ENCODE measurements at places on chromosomes 12 and 14.

- no peak for DNase-seq
Measured at GRCh38 chr14:77544571-77544970, 46.0 kb upstream of the ISM2 start.

DNA sequence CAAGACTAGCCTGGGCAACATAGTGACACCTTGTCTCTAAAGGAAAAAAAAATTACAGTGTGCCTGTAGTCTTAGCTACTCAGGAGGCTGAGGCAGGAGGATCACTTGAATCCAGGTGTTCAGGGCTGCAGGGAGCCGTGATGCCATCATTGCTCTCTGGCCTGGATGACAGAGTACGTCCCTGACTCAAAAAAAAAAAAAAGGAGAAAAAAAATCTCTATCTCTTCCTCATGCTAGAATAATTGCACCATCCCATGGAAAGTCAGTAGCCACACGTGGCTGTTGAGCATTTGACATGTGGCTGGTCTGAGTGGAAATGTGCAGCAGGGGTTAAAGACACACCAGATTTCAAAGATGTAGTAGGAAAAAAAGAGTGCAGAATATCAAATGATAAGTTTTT, 3.8 kb downstream of the RILPL1 start:
- DNase-seq = peak; percentile 56

GRCh38 chr14:99062216-99062615, 209.8 kb downstream of the BCL11B start:
- no peak for DNase-seq

DNA sequence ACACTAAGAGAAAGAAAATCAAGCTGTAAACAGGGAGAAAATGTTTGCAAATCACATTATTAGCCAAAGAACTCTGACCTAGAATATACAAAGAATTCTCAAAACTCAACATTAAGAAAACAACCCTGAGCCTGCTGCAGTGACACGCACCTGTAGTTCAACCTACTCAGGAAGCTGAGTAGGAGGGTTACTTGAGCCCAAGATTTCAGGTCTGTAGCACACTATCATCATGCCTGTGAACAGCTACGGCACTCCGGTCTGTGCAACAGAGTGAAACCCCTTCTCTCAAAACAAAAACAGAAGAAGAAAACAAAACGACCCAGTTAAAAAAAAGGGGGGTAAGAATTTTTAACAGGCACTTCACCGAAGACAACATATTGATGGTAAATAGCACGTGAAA, 20.8 kb downstream of the SAV1 start:
- DNase-seq = no peak

GRCh38 chr12:112685321-112685720, 106.2 kb upstream of the RPH3A start:
- DNase-seq = no peak

DNA sequence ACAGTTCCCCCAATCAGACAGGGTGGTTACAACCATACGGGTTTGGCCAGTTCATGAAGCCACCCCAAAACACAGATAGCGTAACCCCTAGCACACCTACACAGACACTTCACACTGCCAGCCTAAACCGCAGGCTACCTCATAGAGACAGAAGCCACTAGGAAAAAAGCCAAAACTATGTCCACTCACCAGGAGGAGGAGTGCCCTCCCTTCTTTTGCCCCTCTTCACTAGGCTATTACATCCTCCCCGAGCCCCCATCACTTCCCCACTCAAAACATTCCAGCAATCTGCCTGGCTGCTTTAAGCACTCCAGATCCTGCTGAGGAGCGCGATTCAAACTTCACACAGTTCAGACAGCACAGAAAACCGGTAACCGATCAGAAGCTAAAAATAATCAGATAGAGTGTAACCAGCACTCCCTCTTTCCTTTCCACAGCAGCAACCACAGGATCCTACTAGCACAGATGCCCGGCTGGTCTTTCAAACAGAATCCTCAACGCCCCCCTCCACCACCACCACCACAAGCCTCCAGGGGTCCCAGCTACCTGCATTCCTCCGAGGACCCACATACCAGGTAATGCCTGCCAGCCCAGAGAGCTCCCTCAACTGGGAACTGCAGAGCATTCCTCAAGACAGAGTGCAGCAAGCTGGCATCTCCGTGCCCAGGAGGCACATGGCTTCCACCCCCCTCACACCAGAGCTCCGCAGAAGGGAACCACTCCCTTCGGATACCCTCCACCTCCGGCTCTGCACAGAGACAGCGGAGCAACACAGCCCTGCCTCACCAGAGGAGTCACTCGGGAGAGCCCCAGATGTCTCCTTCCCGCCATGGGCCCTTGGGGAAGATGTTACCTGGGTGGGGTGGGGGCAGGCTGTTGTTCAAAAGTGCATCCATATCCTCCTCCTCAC, 1.5 kb downstream of the CHD4 start:
- DNase-seq = peak; percentile 23

DNA sequence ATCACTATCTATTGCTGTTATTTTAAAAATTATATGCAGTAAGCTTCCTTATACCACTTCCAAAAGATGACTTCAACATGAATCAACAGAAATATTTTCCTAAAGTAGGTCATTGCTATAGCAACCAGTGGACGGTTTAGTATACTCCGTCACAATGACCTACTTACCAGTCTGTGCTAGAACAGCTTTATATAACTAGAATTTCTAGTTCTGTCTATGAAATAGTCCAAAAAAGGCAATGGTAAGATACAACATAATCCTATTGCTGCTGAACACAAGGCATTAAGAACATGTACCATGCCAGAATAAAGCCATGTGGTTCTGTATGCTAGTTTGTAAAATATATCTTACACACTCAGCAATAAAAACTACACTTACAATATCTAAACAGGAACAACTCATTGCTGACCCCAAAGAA, 40.7 kb upstream of the MTERF2 start:
- DNase-seq = peak; percentile 31

DNA sequence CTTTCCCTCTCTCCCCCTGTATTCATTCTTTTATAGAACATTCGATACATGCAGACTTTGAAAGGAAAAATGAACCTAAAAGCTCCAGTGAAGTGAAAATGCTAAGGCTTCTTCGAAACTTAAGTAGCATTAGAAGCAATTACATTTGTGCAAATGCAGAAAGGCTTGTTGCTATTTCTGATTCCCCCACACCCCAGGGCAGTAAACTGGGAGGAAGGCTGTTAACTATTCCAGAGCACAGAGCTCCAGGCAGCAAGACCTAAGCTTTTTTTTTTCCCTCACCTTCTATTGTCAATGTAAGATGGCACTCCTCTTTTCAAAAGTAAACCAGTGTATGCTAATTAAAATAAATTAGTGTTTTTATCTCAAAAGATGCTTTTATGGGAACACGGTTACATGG, 448.9 kb upstream of the TBX3 start:
- DNase-seq = no peak

DNA sequence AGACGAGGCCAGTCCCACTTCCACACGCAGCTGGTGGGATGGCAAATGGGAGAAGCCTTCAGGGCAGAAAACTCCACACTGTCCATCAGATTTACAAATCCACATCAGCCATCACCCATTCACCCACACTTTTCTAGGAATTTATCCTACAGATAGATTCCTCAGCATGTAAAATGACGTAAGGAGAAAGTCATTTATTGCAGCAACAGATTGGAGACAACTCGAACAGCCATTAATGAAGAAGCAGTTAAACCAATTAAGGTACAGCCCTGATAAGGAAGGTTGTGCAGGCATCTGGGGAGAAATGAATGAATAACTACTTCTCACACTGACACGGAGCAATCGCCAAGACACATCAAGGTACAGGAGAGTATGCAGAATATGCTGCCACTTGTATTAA, 26.2 kb downstream of the PRKAB1 start:
- DNase-seq = no peak

- DNase-seq = no peak
Measured at GRCh38 chr14:36217027-36217426, 40.5 kb upstream of the PTCSC3 start.

- DNase-seq = peak; percentile 59
Measured at GRCh38 chr14:23551266-23552028, at the start of gene ZFHX2. ZFHX2 (minus strand) TSS chr14:23551765; CDS start chr14:23535325, 16,440 bp downstream.

- DNase-seq = no peak
Measured at GRCh38 chr12:91249518-91250272, 67.1 kb upstream of the DCN start.

GRCh38 chr14:74491956-74492775, 939 bp downstream of the NPC2 start:
- DNase-seq = peak; percentile 75

- DNase-seq = no peak
Measured at GRCh38 chr12:80411787-80412186, 32.2 kb upstream of the PTPRQ start.

DNA sequence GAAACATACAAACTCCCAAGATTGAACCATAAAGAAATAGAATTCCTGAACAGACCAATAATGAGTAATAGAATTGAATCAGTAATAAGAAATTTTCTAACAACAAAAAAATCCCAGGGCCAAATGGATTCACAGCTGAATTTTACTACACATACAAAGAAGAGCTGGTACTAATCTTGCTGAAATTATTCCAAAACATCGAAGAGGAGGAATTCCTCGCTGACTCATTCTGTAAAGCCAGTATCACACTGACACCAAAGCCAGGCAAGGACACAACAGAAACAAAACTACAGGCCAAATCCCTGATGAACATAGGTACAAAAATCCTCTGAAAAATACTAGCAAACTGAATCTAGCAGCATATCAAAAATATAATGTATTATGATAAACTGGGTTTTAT, 367.8 kb upstream of the CLEC14A start:
- DNase-seq = no peak

DNA sequence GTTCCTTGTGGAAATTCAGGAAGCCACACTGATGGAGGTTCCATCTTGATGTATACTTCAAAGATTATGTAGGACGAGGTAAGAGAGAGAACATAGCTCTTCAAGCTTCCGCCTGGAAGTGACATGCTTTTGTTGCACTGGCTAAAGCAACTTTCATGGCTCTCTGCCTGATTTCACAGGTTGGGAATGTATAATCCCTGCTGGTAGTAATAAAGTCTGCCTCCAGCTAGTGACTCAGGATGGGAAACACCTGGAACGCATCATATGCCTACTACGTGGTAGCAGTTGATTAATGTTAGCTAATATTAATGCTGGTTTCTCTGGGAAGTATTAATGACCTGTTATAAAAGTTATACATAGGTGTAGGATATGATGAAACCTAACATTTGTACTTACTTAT, 71.1 kb downstream of the PELI2 start:
- DNase-seq = no peak

- DNase-seq = peak; percentile 91
Measured at GRCh38 chr12:42056130-42056529, 88.5 kb downstream of the GXYLT1 start.

DNA sequence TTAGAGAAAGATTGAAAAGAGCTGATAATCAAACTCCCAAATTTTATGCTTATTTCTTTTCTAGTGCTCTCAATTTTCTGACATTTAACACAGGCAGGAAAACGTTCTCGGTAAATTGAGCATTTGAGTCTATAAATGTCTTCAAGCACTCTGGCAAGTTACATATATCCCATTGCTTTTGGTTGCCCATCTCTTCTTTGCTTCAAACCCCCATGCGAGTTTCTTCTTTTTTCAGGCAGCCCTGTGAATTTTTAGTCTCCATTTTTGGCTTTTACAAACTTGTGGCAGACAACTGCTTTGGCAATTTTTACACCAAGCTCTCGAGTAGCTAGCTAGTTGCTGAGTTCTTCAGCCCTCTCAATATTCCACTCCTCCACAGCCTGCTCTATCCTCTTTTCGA, 8.7 kb upstream of the TMEM63C start:
- no peak for DNase-seq

DNA sequence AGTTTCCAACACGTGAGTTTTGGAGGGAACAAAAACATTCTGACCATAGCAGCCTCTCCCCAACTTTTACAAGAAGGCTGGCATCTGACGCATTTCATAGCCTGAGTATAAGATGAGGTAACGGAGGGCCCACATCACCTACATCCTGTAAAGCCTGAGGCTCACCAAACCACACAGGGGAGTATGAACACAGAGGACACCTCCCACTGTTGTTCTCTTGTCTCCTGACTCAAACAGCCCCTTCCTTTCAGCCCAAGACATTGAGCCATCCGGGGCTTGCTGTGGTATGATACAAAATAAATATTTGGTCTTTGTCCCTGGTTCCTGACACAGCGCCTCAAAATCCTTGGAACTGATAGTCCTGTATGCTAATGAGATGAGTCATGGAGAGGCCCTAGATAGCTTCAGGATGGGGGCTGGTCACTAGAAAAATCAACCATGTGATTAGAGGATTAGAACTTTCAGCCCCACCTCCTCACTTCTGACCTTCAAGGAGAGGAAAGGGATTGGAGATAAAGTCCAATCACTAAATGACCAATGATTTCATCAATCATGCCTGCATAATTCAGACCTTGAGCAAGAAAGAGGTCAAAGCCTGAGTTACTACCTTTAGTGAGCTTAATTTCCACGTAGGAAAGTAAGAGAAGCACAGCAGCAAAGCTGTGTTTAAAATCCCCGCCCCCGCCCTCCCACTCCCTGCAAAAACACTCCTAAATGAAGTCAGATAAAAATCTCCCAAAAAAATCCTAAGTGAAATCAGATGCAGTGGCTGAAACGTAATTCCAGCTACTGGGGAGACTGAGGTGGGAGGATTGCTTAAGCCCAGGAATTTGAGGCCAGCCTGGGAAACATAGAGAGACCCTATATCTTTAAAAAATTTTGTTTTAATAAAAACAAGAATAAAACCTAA, 236.4 kb downstream of the PCNX1 start:
- DNase-seq = no peak

DNA sequence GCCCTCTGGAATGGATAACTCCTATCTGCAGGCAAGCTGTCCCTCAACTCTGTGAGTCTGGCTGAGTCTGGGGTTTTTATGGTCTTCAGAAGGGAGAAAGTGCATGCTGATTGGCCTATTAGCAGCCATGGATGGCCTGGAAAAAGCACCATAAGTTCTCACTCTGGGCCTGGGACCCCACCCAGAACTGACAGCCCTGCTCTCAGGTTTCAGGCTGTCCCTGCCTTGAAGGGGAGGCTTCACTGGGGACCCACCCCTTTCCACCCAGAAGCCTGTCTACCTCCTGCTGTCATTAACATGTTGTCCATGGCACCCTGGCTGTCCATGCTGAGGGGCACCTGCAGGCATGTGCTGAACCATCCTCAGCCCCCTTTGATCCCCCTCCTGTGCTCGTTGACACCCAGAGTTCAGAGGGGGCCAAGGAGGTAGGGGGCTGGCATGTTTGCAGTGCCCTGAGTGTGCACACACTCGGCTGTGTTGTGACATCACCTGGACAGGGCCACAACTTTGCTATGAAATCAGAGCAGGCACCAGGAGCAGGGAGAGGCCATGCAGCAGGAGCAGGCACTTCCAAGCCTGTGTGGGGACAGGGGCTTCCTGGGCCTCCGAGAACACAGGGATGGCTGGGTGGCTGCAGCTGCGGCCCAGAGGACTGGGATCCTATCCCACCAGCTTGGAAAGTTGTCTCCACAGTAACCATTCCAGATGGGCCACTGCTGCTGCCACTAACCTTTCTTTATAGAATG, 84.7 kb downstream of the ACSS3 start:
- no peak for DNase-seq

DNA sequence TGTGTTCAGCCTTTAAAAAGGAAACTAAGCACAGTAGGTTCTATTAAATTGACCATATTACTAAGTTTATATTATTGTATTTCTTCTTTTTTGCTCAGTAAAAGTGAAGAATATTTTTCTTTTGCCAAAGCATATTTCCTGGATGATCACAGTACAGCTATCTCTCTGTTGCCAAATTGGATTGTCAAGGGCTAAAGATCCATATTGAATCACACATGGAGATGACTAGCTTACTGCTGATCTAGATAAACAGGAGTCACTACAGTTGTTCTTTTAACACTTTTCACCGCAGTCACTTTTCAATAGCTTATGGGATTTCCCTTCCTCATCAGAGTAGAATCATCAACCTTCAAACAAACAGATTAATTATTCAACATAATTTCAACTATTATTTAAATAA, 78.6 kb downstream of the LRRC9 start:
- no peak for DNase-seq
